ENCODE measurements at places on chromosomes 6 and 20.

DNA sequence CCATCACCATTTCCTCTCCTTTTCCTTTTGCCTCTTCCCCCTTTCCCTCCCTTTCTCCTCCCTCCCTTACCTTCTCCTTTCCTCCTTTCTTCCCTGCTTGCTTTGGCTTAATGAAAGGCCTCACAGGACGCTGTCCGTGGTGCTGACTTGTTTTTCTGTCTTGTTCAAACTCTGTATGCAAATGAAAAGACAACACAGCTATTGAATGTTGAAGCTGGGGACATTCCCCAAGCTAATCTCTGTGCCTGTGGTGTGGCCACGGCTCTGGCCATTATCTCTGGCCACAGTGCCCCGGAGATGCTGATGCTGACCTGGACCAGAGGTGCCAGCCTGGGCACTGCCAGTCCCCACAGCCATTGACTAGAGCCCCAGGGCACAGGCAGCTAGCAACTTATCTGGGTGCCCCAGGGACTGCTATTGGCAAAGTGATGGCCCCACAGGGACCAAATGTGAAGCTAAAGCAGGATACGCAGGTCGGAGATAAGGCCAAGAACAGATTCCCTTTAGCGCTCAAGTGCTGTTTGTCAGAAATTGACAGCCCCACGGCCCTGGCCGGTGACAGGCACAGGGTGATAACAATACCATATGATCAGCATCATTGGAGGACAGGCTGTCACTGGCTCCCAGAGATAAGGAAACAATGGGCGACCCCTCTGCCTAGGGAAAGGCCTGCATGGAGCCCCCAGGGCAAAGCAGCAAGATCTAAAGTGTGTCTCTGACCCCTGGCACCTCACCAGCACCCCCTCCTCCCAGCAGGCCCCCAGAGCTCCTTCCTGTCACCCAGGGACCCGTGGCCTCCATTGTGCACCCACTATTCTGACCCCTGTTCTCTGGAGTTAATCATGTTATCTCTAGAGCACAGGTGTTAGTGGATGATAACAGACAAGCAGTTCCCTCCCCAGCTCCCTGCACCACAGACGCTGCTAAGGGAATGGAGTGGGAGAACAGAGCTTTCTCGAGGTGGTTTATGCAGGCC lies 31.6 kb upstream of the SLC32A1 start:
- no peak for DNase-seq

- DNase-seq, result no peak
These were observed 46.2 kb upstream of the GGTLC1 start for GRCh38 chr20:24034820-24035219.

- DNase-seq, result no peak
These were observed 96.0 kb downstream of the EYA2 start for GRCh38 chr20:46990596-46991104.

- no peak for DNase-seq
These were observed 27.7 kb upstream of the MPC1 start for GRCh38 chr6:166410426-166410935.

DNA sequence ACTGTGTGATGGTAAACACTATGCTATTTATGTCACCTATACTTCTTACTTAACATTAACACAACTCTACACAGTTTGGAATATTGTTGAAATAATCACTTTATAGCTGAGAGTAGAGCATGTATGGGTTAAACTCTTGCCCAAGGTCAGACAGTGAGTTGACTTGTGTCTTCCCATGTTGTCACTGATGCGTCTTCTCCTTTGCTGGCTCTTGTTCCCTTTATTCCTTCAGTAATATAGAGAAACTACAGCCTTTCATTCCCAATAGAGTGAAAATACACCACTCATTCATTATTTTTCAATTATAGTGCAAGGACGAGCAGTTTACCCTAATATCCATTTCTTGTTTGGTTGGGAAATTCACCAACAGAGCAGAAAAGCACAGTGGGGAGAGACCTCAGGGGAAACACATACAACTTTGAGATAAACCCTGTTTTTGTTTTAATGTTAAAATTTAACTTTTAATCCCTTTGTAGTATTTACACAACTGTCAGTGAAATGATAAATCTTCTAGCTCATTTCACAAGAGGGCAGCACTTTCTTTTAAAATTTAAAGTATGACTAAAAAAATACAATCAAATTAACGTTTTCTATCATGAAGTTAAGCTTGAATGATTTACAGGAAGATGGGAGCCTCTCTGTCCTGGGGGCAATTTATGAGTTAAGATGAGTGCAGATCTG lies 363.0 kb downstream of the UTRN start:
- no peak for DNase-seq

DNA sequence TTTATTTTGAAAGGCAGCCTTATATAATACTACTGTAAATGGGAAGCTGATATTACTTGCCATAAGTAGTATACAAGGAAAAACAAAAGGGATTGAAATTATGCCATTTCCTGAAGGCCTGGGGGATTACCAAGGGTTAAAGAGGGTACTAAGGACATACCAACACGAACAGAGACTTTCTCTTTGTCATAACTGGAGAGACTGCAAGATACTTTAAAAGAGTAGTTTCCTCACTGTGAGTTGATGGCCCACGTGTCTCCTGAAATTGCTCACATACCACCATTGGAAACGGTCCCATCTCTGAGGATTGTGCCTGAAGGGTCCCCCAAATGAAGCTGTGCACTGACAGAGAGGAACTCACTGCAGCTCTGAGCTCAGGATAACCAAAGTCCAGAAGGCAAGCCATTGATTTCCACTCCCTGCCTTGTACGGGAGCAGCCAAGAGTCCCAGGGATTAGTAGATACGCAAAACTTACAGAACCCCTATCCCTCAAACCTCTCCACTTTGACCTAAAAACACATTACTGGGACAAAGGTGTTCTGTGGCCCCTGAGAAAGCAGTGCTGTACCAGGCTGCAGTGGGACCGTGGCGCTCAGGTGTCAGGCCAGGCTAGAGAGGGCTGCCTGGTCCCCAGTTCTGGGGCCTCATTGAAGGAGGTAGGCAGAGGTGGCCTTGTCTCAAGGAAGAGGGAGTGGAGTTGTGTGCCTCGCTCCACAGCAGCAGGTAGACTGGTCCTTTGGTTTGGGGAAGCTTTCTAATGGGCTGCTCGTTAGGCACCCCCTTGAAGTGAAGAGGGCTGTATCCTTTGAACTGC lies 15.2 kb downstream of the PSMG4 start:
- no peak for DNase-seq

DNA sequence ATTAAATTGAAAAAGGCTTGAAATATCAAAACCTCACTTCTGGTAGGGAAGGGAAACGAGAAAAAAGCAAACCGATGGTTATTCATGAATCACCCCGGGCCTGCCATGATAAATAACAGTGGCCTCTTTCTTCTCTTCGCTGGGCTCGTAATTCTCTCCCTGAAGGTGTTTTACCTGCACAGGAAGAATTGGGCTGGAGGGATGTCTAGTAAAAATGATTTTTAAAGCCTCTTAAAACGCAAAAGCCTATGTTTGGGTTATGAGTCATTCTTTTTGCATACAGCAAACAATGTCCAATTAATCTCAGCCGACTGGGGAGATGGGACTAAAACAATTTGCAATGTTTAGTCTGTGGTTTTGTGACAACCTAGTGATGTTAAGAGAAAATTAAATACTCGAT lies 16.8 kb downstream of the LINC00237 start:
- no peak for DNase-seq

GRCh38 chr6:7562769-7563168 lies 21.3 kb downstream of the DSP start:
- no peak for DNase-seq

- no peak for DNase-seq
These were observed 14.7 kb downstream of the CLDN20 start for GRCh38 chr6:155278319-155279049.

DNA sequence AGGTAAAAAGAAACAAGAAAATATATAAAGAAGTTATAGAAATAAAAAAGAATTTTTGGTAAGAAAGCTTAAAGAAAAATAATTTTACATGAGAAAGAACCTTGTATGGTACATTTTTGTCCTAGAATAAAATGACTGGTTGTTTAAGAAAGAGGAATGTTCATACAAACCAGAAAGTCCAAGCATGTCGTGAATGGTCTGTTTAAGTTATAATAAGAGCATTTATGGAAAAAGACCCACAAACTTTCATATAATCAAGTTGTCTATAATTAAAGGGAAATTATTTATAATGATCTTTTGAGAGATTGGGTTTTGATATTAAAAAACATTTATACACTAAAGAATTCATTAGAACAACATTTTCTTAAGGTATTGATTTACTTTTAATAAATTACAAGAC lies 27.8 kb upstream of the FAM110A start:
- no peak for DNase-seq

DNA sequence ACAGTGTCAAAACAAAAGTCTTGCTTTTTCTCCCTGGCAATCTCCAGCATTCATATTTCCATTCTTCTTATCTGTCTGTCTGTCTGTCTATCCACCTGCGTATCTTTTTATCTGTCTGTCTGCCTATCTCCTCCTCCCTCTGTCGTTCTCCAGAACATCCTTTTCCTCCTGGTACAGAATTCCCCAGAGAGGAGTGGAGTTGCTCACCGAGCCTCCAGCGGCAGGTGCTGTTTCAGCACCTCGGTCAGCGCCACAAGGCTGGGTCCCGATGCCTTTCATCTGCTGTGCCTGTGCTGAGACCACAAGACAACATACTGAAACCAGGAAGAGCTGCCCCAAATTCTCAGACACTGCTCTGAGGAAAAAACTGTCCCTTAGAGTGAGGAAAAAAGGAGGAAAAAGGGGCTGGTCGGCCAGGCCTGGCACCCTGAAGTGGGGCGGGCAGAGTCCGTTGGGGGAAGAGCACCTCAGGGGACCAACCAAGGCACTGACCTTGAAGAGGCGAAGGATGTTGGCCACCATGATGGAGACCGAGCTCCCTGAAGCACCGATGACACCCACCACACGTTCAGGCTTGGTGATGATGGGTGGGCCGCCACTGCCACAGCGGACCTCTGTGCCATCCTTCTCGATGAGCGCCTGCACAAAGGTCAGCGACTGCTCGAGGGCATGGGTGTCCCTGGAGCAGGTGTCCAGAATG lies 13.3 kb downstream of the GRM4 start:
- no peak for DNase-seq

DNA sequence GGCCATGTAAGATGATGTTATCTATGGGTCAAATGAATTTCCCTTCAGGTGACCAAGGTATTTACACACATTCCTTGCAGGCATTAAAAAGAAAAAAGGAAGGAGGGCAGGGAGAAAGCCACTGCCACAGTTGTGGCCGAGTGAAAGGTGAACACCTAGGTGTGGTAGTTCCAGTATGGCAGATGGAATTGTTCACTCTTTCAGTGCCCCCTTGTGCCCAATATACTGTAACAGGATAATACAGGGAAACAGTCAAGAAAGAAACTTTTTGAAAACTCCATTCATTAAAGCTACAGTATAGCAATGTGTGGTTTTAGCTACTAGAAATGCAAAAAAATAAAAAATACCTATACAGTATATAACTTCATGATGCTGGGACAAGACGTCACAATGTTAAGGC lies 52.1 kb downstream of the BMP2 start:
- no peak for DNase-seq

DNA sequence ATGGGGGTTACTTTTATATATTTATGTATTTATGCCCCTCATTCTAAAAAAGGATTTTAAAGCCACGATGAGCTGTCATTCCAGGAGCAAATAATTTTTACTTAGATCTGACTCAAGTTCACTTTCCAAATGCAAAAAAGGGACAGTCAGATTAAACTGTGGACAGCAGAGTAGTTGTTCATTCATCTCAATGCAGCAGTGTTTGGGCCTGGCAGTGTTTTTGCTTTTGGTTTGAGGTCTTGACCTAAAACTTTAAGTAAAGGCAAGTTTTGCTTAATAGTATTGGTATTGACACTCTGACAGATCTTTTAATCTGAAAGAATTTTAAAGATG lies 13.9 kb downstream of the JARID2 start:
- no peak for DNase-seq

DNA sequence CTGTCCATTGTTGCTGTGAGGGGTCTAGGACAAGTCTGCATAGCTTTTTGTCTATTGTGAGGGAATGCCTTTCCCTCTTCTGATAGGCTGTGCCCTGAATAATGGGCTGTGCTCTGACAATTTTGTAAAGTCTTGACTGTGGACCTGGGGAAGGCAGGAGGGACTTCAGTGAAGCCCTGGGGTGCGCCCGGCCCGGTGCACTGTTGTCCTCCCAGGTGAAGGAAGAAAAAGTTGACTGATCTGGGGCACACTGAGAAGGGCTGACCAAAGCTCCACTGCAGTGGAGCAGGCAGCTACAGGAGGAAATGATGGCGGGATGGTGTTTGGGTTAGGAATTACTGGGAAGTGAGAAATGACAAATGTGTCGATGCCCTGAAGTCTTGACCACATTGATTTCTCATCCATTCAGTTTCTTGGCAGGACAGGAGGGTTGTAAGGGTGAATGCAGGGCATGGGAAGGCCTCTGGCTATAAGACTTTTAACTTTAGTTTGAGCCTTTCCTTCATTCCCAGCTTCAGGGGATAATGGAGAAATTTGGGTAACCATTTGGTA lies 224.0 kb upstream of the CST7 start:
- DNase-seq, result no peak

DNA sequence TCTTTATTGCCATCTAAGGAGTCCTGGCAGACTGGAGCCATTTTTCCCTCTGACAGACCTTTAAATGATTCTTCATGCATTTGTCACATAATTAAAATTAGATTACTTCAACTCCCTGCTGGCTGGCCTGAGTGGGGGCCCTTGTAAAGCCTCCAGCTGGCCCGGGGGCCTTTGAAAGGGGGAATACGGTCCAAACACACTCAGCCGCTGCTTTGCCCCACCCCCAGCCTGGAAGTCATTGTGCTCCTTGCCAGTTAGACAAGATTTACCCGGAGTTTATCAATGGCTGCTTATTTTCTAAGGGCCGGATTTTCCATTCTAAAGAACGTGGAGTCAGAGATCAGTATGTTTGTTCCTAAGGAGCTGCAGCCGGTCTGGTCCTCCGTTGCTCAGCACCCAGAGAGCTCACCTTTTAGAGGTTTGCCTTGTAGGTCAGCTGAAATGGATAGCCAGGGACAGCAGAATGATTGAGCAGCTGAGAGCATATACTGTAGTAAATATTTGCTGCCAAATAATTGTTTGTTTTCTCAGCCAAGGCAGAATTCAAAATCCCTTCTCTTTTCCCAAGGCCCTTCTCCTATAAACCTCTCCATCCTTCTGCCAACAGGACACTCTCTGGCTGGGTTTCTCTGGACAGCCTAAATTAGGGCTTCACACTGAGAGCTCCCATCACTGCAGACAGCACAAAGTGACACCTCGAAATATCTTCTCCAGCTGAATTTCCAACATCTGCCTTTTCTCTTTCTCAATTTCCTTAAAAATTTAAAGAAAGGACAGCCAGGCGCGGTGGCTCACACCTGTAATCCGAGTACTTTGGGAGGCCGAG lies 68.4 kb upstream of the RBM24 start:
- DNase-seq, result no peak

GRCh38 chr20:1893721-1894470 lies 1.3 kb upstream of the SIRPA start:
- DNase-seq, result no peak

GRCh38 chr6:28900577-28901256 lies 23.1 kb downstream of the TRIM27 start:
- DNase-seq, result no peak

DNA sequence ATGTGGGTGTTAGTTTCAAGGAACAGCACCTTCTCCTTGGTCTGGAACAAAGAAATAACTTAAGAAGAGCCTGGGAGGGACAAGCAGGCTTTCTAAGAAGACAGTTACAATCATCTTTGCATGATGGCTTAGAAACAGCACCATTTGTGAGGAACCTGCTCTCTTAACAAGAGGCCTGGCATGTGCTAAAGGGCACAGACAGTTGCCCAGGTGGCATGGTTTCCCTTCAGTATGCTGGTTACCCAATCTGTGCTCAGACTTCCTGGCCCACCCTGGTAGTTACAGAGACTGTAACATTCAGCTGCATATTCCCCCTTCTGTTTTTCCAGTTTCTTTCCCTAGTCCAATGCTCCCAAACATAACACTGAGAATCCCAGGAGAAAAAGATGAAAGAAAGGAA lies 84.0 kb downstream of the CHD6 start:
- no peak for DNase-seq
